ENCODE measurements at places on chromosomes 7 and 10. TPM values are rescaled to one million over a fixed set of nuclear protein-coding genes. Genes with fewer than 3 reads are reported as not detected.

DNA sequence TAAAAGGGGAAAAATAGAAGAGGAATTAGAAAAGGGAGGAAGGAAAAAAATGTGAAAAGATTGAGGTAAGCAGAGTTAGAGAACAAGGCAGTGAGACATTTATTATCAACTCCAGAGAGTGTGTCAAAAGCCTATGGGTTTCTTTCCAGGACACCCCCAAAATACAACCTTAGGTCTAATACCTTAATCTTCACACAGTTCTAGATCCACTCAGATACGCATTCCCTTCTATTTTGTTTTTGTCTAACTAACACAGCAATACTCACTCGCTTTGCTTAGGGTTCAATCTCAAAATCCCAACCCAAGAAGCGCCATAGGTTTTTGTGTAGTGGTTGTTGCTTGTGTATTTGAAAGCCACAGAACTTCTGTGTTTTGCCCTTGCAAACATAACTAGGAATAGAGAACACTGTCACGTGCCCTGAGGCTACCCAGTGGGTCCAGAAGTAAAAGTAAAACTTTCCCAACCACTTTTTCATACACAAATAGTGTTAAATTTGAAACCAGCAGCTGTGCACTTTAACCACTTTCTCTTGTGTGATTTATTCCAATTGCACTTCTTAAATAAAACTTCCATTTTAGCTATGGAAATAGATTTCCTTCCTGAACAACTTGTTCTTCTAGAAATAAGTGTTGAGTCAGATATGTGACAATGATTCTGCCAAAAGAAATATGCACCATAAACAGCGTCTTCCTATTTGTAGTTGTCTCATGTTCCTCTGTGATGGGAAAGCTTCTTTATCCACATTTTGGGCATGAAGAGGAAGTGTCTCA, 414.7 kb upstream of the GHITM start:
- DNase-seq: no peak

DNA sequence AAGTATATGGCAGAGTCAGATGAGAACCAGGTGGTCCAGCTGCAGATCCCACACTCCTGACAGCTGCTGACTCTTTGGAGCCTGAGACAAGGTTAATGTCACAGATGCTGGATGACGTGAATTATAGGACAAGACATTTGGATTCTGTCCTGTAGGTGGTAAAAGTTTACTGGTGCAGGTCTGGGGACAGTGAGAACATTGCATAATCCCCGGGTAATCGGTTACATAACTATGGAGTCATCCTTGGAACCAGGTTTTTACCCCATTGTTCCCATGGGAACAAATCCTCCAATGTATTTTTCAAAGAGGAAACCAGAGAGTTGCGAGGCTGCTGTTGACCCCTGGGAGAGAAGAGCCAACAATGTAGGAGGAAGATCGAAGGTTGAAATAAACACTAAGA, 27.5 kb upstream of the ZCCHC24 start:
- DNase-seq: no peak

DNA sequence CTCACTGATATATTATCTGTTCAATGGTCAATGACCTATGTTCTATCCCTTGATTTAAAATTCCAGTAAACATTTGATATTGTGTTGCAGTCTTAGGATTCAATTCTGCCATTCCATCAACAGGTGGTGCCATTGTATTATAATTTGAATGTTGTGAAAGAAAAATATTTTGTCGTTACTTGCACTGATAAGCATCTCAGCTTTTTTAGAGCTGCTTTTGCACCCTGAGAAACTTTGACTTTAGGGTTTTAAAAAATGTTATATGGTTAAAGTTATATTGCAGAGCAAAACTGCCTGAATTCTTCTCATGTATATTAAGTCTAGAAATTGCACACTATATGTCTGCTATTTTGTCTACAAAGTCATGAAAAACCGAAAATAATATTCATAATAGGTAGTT, 18.8 kb upstream of the MINDY3 start:
- no peak for DNase-seq

Gene TMEM196
- total RNA-seq: 0.07 TPM

Gene COMTD1
- 32.5 TPM for total RNA-seq

Gene CCDC172
- total RNA-seq: 3.6 TPM

- no peak for DNase-seq
Measured at GRCh38 chr10:32055478-32056135, 618 bp downstream of the KIF5B start.

GRCh38 chr7:112497481-112497880, 16.7 kb downstream of the LSMEM1 start:
- no peak for DNase-seq

DNA sequence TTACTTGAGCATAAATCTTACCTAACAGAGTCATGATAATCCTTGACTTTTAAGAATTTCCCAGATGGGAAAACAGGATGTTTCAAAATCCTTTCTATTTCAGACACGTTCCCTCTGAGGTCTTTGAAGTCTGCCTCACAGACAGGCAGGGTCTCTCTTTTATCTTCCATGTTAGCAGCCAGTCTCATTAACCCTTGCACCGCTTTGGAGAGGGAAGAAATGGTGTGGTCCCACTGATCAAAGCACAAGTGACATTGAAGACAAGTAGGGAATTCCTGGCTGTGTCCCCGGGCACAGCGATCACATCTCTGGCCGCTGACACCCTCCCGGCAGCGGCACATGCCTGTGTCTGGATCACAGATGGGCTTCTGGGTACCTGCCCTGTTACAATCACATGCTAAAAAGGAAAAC, 52.7 kb upstream of the LAMB1 start:
- DNase-seq: no peak

GRCh38 chr10:112071596-112072133, 111.9 kb downstream of the GPAM start:
- DNase-seq: no peak

Gene TAS2R41
- total RNA-seq: not detected

Gene FXYD4
- not detected for total RNA-seq

DNA sequence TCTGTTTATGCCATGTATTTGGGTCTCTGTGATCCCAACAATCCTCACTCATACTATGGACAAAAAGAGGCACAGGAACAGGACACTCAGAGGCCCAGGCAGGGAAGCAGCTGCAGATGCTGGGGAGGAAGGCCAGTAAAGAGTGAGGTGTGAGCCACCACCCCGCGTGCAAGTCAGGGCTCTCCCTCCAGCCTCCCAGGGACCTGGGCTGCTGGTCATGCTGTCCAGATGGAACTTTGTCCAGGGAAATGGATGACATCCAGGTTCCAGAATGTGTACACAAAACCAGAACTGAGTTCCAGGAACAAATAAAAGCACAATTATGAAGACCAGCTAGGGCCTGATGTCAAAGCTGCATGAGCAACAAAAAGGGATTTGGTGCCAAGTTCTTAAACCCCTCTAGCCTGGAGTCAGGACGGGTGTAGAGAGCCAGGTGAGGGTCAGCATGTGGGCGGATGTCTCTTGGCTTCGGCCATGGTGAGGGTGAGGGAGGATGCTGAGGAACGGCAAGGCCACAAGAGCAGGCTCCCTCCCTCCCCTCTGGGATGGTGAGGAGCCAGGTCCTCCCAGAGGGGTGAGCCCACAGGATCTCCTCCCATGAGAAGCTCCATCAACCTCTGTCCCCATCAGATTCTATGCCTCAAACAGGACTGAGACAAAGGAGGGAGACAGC, 739.7 kb downstream of the PARD3 start:
- DNase-seq: no peak

Gene LRGUK
- total RNA-seq: 3.6 TPM

- no peak for DNase-seq
Measured at GRCh38 chr7:34207810-34208209, 302.5 kb downstream of the BMPER start.

Gene SLC26A3
- total RNA-seq: not detected

- no peak for DNase-seq
Measured at GRCh38 chr7:42661312-42661711, 250.6 kb downstream of the C7orf25 start.

Gene PGAM2
- 1.4 TPM for total RNA-seq

Gene HOXA3
- not detected for total RNA-seq

GRCh38 chr7:132735476-132735875, 159.2 kb upstream of the PLXNA4 start:
- DNase-seq: no peak

Gene SSC4D
- total RNA-seq: 11.8 TPM

DNA sequence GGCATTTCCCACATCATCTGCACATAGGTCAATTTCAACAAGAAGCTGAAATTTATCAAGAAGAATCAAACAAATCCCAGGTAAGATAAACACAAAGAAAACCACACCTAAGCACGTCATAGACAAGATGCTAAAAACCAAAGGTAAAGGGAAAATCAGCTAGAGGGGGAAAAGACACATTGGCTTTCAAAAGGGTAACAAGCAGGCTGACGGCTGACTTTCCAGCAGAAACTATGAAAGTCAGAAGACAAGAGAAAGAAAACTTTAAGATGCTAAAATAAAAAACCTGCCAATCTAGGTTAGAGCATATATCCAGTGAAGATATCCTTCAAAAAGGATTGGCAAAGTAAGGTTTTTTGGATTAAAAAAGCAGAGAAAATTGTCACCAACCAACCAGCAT, 59.9 kb upstream of the RHEB start:
- DNase-seq: no peak
